Fibroblast of mammary gland (primary cell): ENCODE measurements at places on chromosomes 16 and 17.

- peak; percentile 63 for DNase-seq
Measured at GRCh38 chr16:22232277-22233036, 26.4 kb downstream of the EEF2K start.

DNA sequence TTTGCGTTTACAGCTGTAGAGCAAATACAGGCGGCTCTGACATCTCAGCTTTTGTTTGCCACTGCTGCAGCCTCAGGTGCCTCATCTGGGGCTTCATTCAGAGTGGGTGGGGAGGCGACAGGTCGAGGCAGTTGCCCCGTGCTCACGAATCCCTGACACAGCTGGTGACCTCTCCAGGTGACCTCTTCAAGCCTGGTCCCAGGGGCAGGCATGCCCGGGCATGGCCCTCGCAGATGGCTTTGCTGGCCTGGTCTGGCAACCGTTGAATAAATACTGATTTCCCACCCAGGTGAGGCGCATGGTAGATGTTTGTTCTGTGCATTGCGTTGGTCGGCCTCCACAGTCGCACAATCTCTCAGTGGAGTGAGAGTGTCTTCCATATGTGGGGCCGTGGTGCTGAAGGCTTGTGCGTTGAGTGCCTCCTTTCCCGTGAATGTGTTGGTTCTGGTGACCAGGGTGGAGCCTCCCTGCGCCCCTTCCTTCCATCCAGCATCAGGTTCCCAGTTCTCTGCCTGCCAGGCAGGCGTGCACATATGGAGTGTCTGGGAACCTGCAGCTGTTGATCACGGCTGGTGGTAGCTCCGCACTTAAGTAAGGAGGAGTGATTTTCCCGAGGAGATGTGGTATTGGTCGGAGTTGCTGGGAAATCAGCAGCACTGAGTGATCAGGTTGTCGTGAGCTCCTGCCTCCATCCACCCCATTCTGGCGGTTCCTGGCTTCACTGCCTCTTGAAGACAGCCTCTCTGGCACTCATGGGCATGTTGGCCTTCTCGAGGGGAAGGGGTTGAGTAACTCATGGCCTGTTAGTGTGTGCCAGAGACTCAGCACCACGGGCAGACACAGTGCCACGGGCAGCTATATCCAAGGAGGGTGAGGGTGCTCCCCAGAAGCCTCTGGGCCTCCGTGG lies 149.7 kb downstream of the RPTOR start:
- no peak for DNase-seq

- DNase-seq, result no peak
Measured at GRCh38 chr17:17137731-17138585, 68.2 kb downstream of the PLD6 start.

DNA sequence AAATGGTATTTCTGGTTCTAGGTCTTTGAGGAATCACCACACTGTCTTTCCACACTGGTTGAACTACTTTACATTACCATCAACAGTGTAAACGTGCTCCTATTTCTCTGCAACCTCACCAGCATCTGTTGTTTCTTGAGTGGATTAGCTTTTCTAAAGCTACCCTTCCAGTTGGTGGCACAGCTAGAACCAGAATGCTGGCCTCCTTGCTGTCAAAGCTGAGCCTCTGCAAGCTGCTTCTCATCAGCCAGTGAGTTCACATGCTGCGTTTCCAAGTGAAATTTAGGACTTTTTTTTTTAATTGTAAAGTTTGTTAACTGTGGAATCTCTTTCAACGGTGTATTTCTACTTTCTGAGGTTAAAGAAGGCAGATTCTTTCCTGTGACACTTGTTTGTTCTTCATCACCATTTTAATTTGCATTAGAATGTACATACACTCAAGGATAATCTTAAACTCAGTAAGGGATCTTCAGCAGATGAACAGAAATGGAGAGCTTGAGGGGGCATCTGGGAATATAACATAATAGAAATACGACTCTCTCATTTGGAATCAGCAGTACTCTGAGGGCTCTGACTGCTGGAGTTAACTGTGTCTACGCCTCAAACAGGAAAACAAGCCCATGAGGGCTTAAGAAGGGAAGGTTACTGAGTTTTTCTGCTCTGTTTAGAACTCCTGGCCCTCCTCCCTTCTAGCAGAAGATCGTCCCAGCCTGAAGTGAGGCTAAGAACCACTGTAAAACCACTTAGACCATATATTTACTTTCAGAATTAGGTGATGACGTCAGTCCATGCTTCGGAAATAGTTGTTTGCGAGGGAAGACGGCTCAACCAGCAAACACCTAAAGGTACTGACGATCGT lies 148.4 kb upstream of the FAM20A start:
- peak; percentile 69 for DNase-seq

GRCh38 chr17:3546997-3547396 lies 10.6 kb downstream of the TRPV3 start:
- no peak for DNase-seq

- DNase-seq, result peak; percentile 95
Measured at GRCh38 chr17:39001703-39002637, 34.8 kb upstream of the FBXO47 start.

- DNase-seq, result no peak
Measured at GRCh38 chr16:23088018-23088417, 61.2 kb downstream of the USP31 start.

DNA sequence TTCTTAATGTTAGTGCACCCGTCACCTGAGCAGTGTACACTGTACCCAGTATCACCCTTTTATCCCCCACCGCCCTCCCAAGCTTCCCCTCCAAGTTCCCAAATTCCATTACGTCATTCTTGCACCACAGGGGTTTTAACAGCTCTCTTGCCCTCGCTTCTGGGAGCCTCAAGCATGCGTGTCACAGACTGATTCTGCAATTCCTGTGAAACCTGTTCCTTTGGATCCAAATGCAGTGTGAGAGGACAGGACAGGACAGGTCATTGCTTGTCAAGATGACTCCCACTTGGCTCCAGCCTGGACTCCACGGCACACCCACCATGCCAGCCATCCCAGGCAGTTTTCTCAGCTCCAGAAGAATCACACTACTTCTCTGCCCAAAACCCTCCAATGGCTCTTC lies 44.1 kb downstream of the CYB5D2 start:
- peak; percentile 73 for DNase-seq

DNA sequence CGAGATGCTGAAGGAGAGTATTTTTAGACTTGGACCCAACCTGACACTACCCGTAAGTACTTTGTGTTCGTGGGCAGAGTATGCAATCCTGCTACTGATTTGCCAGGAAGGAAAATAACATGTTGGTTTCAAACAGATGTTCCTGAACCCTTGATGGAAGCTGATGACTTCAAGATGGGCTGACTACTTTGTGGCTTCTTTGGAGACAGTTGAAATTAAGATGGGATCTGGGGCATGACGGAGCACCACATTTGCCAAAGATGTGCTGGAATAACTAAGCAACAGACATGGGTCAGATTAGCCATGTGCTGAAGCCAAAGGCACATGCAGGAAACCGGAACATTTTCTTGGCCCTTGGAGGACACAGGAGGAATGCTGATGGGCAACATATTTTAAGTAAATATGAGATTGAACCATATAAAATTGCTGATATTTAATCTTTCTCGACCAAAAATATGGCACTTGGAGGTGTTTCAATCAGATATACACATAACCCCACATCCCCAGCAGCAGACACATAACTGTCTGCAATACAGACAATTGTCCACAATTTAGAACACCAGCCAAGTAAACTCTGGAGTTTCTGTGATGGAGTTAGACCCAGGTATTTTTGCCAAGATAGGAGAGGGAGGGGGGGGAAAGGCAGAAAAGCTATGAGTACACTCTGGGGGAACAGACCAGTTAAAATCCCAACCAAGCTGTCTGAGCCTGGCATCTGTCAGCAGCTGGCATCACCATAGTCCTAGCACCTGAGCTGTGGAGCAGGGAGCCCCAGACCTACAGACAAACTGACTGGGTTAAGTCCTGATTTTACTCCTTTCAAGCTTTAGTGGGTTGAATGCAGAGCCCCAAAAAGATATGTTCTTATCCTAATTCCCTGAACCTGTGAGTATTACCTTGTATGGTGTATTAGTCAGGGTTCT lies 329.4 kb upstream of the CDH5 start:
- DNase-seq, result peak; percentile 98

GRCh38 chr17:73654241-73654640 lies 10.0 kb upstream of the SDK2 start:
- no peak for DNase-seq

DNA sequence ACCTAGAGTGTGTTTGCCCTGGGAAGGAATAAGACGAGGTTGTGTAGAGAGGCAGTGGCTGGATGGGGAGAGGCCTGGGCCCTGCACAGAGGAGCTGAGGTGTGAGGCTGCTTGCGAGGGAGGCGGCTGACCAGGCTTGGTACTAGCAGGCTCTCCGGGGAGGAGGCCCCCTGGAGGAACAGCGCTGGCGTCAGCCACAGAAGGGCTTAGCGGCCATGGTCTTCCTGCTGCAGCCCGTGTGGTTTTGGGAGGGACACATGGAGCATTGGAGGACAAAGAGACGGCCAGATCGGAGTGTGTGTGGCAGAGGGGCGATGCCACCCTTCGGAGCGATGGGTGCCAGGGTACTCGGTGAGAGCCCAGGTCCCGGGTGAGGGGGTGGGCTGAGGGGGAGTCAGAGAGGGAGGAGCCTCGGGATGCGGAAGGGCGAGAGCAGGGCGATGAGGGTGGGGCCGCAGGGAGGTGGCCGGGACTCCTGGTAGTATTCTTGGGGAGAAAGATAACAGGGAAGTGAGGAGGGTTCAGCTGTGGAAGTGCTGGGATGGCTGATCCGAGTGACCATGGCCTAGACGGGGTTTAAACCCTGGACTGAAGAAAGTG lies 8.3 kb downstream of the BANP start:
- DNase-seq, result no peak

DNA sequence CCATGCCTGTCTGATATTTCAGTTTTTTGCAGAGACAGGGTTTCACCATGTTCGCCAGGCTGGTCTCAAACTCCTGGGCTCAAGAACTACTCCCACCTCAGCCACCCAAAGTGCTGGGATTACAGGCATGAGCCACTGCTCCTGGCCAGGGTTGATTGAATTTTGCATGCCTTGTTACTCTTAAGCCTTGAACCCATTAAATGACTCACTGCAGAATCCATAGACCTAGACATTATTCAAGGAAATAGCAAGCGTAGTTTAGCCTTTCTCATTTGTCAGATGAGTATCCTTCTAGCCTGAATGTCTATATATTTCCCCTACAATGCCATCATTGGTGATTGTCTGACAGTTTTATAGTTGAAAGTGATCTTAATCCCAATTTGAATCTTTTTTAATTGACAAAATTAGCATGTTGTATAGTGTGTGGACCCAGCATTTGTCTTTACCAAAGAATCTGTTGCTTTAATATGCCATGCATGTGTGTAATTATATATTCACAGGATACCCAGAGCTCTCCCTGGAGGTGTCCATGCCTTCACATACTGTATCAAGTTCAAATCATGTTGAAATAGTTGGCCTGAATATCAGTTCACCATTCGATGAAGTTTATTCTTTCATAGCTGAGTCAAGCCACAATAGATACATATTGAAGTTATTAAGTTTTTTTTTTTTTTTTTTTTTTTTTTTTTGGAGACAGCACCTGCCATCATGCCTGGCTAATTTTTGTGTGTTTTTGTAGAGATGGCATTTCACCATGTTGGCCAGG lies 321.0 kb downstream of the CPPED1 start:
- DNase-seq, result no peak

DNA sequence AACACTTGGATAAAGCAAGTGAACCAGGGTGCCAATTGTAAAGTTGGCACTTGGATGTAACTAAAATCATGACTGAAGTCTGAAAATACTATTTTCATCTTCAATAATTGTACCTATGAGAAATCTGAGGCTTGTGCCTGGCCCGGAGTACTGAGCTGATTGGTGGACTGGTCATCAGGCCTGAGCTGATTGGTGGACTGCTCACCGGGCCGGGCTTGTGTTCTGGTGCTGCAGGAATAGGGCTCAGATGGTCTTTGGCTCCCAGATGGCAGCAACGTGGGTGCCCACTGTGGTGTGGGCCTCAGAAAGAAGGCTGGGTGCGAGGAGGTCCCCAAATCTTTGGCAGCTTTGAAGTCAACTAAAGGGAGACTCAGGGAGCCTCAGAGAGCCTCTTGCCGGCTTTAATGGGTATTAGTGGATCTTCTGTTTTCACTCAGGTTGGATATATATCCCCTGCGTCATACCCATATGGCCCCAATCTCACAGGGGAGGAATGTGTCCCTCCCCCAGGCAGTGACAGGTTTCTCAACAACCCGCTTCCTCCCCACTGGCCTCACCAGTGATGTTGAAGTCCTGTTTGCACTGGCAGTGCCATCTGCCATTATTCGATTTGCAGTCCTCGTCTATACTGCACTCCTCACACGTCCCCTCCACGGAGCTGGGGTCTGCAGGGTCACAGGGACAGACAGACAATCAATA lies 4.7 kb downstream of the UMOD start:
- DNase-seq, result no peak

DNA sequence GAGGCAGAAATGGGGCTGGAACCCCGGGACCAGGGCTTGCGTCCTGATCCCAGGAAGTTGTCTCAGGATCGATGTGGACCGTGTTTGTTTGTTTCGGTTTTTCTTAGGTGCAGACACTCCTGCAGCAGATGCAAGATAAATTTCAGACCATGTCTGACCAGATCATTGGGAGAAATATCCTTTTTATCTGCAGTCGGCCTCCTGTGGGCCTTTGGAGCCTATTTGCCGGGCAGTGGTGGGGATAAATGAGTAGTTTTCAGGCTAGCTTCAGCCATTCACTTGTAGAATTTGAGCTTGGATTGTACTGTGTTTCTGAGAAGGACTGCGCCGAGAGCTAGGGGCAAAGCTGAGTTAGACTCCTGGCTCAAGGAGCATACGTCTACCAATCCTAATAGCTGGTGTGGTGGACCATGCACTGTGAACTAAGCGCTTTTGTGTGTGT lies 816 bp downstream of the HSBP1 start:
- DNase-seq, result no peak

DNA sequence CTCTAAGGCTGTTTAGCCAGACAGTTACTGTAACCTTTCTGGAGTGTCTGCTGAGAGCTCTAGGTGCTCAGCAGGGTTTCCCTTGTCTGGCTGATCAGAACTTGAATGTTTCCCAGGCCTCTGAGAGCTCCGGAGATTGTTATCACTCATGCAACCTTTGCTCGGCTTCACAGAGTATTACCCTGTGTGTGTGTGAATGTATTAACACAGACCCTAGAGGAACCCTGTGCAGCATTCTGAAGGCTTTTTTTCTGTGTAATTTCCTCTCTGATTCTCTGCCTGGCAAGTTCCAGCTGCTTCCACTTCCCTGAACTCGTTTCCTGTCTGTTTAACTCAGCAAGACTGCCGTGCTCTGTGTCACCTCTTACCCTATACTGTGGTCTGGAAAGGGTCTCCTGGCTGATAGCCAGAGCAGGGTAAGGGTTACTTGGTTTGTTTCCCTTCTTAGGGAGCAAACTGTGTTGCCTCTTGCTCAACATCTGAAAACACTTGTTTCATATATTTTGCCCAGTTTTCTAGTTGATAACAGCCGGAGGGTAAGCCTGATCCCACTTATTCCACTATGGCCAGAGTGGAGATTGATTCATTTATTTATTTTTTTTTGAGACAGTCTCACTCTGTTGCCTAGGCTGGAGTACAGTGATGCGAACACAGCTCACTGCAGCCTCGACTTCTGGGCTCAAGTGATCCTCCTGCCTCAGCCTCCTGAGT lies 21.7 kb downstream of the PRMT7 start:
- DNase-seq, result peak; percentile 55
